Vagina (tissue), 2 donors: ENCODE measurements at places on chromosomes 2 and 18. TPM values are rescaled to one million over a fixed set of nuclear protein-coding genes. Genes with fewer than 3 reads are reported as not detected.

Gene ASXL3
- 5.9 TPM for total RNA-seq

Gene LRP2
- total RNA-seq = not detected

Gene PIEZO2
- 5.9 TPM for total RNA-seq

Gene HTR2B
- 0.49 TPM for total RNA-seq

Gene ACTR1B
- 39.5 TPM for total RNA-seq

Gene GAREM1
- total RNA-seq = 15.7 TPM

Gene GLI2
- total RNA-seq = 16.2 TPM

Gene MEP1B
- total RNA-seq = not detected

Gene UNC80
- total RNA-seq = 0.25 TPM

Gene PLEK
- total RNA-seq = 4.4 TPM

Gene ZNF892
- total RNA-seq = 2.7 TPM

Gene POTEI
- not detected for total RNA-seq

Gene DNPEP
- total RNA-seq = 62.9 TPM

Gene GKN2
- not detected for total RNA-seq

Gene FABP1
- not detected for total RNA-seq

Gene COL5A2
- 33.1 TPM for total RNA-seq

DNA sequence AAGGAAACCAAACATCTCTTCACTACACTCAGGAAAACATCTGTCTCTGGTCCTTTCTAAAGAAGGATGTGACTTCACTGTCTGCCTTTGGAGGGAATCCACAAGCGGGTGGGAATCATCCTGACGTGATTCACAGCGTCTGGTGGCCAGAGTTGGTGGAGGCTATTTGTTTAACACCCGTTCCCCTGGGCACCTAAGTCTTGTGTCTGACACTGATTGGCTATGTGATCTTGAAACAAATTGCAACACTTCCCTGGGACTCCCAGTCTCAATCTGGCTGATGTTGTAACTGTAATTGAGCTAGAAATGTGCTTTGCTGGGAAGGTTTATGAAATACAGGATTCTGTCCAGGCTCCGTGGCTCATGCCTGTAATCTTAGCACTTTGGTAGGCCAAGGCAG, 28.8 kb upstream of the SIX3 start:
- H3K27me3 ChIP-seq = no peaks in the 10 kb centered on the region
- H3K4me3 ChIP-seq = no peak overlapping the region

DNA sequence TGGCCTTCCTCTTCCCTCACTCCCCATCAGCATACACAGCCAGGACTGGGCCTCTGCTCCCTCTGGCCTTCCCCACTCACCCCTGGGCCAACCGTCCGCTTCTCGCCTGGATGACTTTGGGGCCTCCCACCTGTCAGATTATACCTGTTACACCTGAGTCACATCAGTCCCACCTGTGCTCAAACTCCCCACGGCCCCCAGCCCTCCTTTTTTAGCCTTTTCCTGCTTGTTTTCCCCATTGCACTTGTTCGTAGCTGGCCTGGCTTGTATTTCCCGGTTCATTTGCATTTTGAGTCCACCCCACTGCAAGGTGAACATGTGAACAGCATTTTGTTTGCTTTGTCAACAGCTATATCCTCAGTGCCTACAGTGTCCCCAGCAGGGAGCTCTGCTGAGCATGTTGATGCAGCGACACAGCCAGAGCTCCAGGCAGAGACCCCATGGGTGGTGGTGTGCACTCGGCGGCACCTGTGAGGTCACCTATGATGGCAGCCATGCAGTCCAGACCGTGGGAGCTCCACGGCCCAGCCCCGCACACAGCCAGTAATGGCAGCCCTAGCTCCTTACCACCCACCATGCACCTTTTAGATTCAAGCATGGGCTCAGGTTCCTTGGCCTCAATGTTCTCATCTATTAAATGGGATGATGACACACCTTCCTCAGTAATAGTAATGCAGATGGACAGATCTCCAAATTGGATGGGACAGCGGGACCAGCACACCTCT, 276.4 kb upstream of the HS6ST1 start:
- H3K36me3 ChIP-seq = no peaks in the 10 kb centered on the region
- DNase-seq = no peak
- H3K27ac ChIP-seq = no peak overlapping the region

DNA sequence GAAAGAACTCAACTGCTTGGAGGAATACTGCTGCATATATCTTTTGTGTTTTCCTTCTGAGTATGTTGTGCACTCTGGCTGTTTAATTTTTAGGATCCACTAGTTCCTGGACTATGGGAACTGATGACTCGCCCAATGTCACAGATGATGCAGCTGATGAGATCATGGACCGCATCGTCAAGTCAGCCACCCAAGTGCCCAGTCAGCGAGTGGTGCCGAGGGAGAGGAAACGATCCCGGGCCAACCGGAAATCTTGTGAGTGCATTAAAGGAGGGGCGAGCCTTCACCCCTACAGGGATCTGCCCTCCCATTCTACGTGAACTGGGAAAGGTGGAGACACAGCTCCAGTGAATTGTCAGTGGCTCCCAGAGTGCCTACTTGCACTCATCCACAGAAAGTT, 59.6 kb downstream of the TPGS2 start:
- DNase-seq = no peak
- H3K27me3 ChIP-seq = no peaks in the 10 kb centered on the region
- H3K36me3 ChIP-seq = no peaks in the 10 kb centered on the region
- no peak overlapping the region for H3K4me3 ChIP-seq

DNA sequence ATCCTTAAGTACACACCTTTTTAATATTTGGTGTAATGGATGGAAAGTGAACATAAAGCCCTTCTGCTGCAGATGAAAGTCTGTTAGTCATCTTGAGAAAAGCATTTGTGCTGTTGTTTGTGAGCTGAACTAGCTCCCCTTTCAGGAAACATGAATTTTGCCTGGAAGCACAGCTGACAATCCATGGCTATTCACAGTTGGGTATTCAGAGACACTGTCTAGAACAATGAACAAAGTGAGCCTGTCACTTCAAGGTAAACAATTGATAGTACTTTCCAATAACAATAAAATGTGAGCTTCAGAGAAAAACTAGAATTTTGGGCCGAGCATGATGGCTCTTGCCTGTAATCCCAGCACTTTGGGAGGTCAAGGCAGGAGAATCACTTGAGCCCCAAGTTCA, 6.8 kb upstream of the EFHD1 start:
- no peak for DNase-seq
- no peak overlapping the region for H3K27ac ChIP-seq
- H3K27me3 ChIP-seq = no peaks in the 10 kb centered on the region
- H3K4me1 ChIP-seq = no peaks in the 10 kb centered on the region
- H3K4me3 ChIP-seq = no peak overlapping the region

GRCh38 chr2:152493417-152493816, 158.4 kb downstream of the FMNL2 start:
- peaks cover 13% of the 10 kb centered on the region for H3K4me1 ChIP-seq
- H3K27ac ChIP-seq = no peak overlapping the region
- no peaks in the 10 kb centered on the region for H3K36me3 ChIP-seq
- H3K4me3 ChIP-seq = no peak overlapping the region
- DNase-seq = no peak
- H3K27me3 ChIP-seq = no peaks in the 10 kb centered on the region

DNA sequence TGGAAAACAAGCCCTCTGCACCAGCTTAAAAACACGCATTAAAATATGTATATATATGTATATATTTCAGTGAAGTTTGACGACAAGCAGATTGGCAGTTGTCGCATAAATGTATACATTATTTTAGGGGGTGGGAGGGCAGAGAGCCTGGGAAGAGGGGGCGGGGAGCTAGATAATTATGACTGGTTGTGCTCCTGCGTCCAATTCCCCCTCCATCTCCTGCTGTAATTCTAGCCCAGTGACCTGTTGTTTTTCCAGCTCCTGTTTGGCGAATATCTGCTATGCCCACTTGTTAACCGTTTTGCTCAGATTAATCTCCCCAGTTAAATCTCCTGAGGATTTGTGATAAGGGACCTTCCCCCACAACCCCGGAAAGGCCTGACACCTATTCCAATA, 656 bp downstream of the UNC80 start:
- H3K4me3 ChIP-seq = no peak overlapping the region
- H3K27ac ChIP-seq = no peak overlapping the region
- no peaks in the 10 kb centered on the region for H3K4me1 ChIP-seq
- H3K36me3 ChIP-seq = no peaks in the 10 kb centered on the region
- no peaks in the 10 kb centered on the region for H3K27me3 ChIP-seq

- H3K4me1 ChIP-seq = no peaks in the 10 kb centered on the region
- no peaks in the 10 kb centered on the region for H3K36me3 ChIP-seq
- no peak for DNase-seq
- no peak overlapping the region for H3K27ac ChIP-seq
- H3K4me3 ChIP-seq = no peak overlapping the region
- no peaks in the 10 kb centered on the region for H3K27me3 ChIP-seq
Measured at GRCh38 chr2:175535631-175536030, 354.1 kb upstream of the ATP5MC3 start.

GRCh38 chr2:159093497-159093896, 125.1 kb downstream of the TANC1 start:
- H3K36me3 ChIP-seq = no peaks in the 10 kb centered on the region
- no peak for DNase-seq
- H3K27ac ChIP-seq = peak overlapping the region; percentile 89
- peaks cover 85% of the 10 kb centered on the region for H3K4me1 ChIP-seq
- no peaks in the 10 kb centered on the region for H3K27me3 ChIP-seq

GRCh38 chr2:33062665-33063250, 116.0 kb downstream of the LTBP1 start:
- no peak for DNase-seq
- no peak overlapping the region for H3K4me3 ChIP-seq
- no peaks in the 10 kb centered on the region for H3K27me3 ChIP-seq
- H3K4me1 ChIP-seq = no peaks in the 10 kb centered on the region
- no peak overlapping the region for H3K27ac ChIP-seq
- H3K36me3 ChIP-seq = no peaks in the 10 kb centered on the region

DNA sequence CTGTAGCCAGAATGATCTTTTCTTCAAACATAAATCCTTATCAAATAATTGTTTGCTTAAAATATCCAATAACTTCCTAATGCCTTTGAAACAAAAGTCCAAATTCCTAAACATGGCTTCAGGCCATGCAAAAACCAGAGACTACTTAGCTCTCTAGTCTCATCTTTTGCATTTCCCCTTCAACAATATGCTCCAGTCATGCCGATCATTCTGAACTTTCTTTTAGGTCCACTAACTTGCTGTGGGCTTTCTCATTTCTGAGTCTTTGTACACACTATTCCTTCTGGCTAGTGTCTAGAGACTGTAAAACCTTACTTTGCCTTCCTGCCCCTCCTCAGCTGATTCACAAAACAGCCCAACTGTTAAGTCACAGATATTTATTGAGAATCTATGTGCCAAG, 51.5 kb downstream of the VIL1 start:
- no peaks in the 10 kb centered on the region for H3K4me1 ChIP-seq
- no peak for DNase-seq
- H3K27me3 ChIP-seq = no peaks in the 10 kb centered on the region
- H3K27ac ChIP-seq = no peak overlapping the region
- no peak overlapping the region for H3K4me3 ChIP-seq

GRCh38 chr18:36558234-36558633, 260.7 kb downstream of the FHOD3 start:
- H3K4me1 ChIP-seq = no peaks in the 10 kb centered on the region
- H3K27me3 ChIP-seq = no peaks in the 10 kb centered on the region
- H3K36me3 ChIP-seq = no peaks in the 10 kb centered on the region
- no peak for DNase-seq
- H3K4me3 ChIP-seq = no peak overlapping the region

GRCh38 chr18:56315363-56315762, 323.0 kb downstream of the TXNL1 start:
- H3K36me3 ChIP-seq = no peaks in the 10 kb centered on the region
- no peaks in the 10 kb centered on the region for H3K27me3 ChIP-seq
- no peak overlapping the region for H3K27ac ChIP-seq
- H3K4me3 ChIP-seq = no peak overlapping the region
- no peak for DNase-seq

- H3K36me3 ChIP-seq = no peaks in the 10 kb centered on the region
- no peaks in the 10 kb centered on the region for H3K4me1 ChIP-seq
- no peak overlapping the region for H3K27ac ChIP-seq
- no peak overlapping the region for H3K4me3 ChIP-seq
Measured at GRCh38 chr2:105179469-105180372, 61.8 kb upstream of the GPR45 start.

DNA sequence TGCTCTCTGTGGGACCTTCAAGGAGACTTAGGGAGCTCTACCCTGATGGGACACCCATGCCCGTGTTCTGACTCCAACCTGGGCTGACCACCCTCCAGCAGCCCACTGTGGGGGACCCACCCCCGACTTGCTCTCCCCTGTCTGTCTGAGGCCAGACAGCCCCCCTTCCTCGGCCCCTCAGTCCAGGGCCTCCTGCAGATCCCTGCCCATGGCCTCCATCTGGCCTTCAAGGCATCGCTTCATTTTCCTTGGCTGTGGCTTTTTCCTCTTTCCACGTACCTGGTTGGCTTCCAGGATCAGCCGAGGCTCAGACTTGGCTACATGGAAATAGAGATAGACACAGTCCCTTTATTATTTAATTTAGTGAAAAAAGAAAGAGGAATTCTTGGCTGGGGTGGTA, 290.0 kb downstream of the CYP26B1 start:
- no peaks in the 10 kb centered on the region for H3K27me3 ChIP-seq
- no peaks in the 10 kb centered on the region for H3K36me3 ChIP-seq
- peaks cover under 1% of the 10 kb centered on the region for H3K4me1 ChIP-seq

DNA sequence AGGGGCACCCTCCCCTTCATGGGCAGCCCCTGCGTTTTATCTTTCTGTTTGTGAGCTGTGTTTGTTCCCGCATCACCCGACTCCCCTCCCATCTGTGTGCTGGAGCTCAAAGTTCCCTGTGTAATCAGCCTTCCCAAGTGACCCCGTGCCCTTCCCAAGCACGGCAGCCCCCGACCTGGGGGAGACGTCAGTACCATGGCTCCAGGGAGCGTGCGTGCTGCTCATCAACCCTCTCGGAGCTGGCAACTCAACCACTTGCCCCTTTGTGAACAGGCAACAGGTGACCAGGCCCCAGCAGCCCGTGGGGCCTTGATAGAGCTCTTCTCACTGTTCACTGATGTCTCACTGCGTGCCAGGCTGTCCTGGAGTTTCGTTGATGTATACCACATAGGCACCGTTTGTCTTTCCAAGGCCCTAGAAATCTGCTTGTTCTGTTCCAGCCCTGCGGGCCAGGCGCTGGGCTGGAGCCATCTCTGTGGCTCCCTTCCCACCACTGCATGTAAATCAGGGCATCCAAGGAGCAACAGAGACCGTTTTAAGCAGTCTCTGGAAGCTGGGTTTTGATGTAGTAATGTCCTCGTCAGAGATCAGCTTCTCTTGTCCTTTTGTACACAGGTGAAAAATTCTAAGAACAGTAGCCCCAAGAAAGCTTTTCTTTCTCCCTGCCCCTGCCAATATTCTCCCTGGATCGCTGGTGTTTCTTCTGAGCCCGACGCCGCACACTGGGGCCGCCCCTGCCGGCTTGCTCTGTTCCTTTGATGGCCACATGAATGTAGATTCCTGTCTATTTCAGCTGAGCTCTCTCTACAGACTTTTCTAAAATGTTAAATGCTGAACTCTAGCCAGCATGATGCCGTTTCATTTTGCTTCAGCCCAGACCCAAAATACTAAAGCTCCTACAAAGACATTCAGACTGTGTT, 107.0 kb upstream of the PTPRM start:
- H3K4me1 ChIP-seq = peaks cover 11% of the 10 kb centered on the region
- no peaks in the 10 kb centered on the region for H3K36me3 ChIP-seq
- peak overlapping the region; percentile 25 for H3K4me3 ChIP-seq
- DNase-seq = no peak

- H3K4me3 ChIP-seq = no peak overlapping the region
- H3K27ac ChIP-seq = no peak overlapping the region
- DNase-seq = no peak
- no peaks in the 10 kb centered on the region for H3K36me3 ChIP-seq
Measured at GRCh38 chr2:227410191-227410590, 22.4 kb upstream of the SCYGR1 start.

GRCh38 chr2:85727798-85728197, 26.0 kb upstream of the ATOH8 start:
- no peak for DNase-seq
- H3K36me3 ChIP-seq = no peaks in the 10 kb centered on the region
- no peak overlapping the region for H3K27ac ChIP-seq
- H3K4me1 ChIP-seq = peaks cover 19% of the 10 kb centered on the region
